ENCODE measurements at places on chromosomes 4 and X. TPM values are rescaled to one million over a fixed set of nuclear protein-coding genes. Genes with fewer than 3 reads are reported as not detected.

SLC10A7 gene
- 11.4 TPM for total RNA-seq

SHOX gene
- not detected for total RNA-seq

ZNF81 gene
- 2.8 TPM for total RNA-seq

S100P gene
- total RNA-seq, result not detected

ZNF157 gene
- not detected for total RNA-seq

CXCL5 gene
- not detected for total RNA-seq

CLDN34 gene
- total RNA-seq, result not detected

NDNF gene
- 1.9 TPM for total RNA-seq

TEX13D gene
- total RNA-seq, result not detected

PRR32 gene
- total RNA-seq, result not detected

CCNA2 gene
- total RNA-seq, result not detected

TCEAL8 gene
- total RNA-seq, result 39.1 TPM

TMSB15A gene
- total RNA-seq, result not detected

PHF8 gene
- 41.6 TPM for total RNA-seq

NLGN3 gene
- total RNA-seq, result 0.21 TPM

PDZD4 gene
- total RNA-seq, result 23.2 TPM

ATP1B4 gene
- not detected for total RNA-seq

GALNTL6 gene
- not detected for total RNA-seq

CT83 gene
- total RNA-seq, result not detected

SPANXB1 gene
- not detected for total RNA-seq

HSD17B10 gene
- total RNA-seq, result 21.5 TPM

SYP gene
- 0.53 TPM for total RNA-seq

ZFP92 gene
- 0.96 TPM for total RNA-seq

CT45A3 gene
- total RNA-seq, result not detected

TKTL2 gene
- not detected for total RNA-seq

QRFPR gene
- total RNA-seq, result 0.21 TPM

MRFAP1L1 gene
- 34.1 TPM for total RNA-seq

ARMCX6 gene
- 9.4 TPM for total RNA-seq

DMD gene
- 40.0 TPM for total RNA-seq

MSX1 gene
- 26.0 TPM for total RNA-seq

SPANXA1 gene
- total RNA-seq, result not detected

ZNF275 gene
- 2.2 TPM for total RNA-seq

PCSK1N gene
- not detected for total RNA-seq

ARHGAP6 gene
- 33.6 TPM for total RNA-seq

MAGEA2B gene
- total RNA-seq, result not detected
